ENCODE measurements at places on chromosomes 7 and 10.

- DNase-seq: no peak
Observed at GRCh38 chr7:108425714-108426275, 30.4 kb downstream of the NRCAM start.

DNA sequence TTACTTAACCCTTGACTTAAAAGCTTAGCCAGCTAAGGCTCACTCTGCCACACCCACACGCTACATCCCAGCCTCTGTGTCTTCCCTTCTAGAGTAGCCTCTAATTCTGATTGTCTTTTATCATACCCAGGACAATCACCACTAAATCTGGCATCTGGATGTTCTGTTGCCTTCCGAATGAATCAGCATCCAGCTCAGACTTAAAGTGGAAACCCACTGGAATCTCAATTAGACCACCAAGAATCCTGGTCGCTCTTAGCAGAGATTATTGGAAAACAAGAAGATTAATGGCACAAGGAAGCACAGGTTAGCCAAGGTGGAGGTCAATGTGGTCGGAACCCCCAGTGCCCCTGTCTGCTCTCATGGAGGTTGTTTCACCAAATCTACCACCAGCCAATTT is 404.2 kb upstream of the FOXK1 start:
- DNase-seq: no peak

GRCh38 chr10:51314481-51314880 is 240.2 kb downstream of the PRKG1 start:
- no peak for DNase-seq

- no peak for DNase-seq
Observed at GRCh38 chr10:44322137-44322536, 62.8 kb downstream of the CXCL12 start.

DNA sequence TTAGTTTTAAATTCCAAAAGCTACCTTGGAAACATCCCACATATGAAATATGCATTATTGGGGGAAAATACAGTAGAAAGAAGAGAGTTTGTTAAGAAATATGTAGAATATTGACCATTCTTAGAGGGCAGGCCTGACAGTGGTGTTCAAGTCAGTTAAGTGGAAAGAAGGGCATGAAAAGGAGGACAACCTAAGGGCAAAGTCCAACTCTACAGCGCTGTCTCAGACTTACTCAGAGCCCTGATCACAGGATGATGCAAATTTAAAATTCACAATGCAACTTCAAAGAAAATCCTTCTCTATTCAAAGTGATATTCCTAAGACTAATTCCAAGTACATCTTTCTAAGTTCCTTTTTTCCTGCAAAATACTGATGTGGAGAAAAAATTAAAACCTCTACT is 139.1 kb upstream of the LRRTM3 start:
- no peak for DNase-seq

GRCh38 chr10:129890170-129890569 is 73.9 kb downstream of the EBF3 start:
- DNase-seq: no peak
